ENCODE measurements at places on chromosomes 6 and 20. TPM values are rescaled to one million over a fixed set of nuclear protein-coding genes. Genes with fewer than 3 reads are reported as not detected.

Gene PTPRK
- polyA plus RNA-seq: 18.5 TPM

DNA sequence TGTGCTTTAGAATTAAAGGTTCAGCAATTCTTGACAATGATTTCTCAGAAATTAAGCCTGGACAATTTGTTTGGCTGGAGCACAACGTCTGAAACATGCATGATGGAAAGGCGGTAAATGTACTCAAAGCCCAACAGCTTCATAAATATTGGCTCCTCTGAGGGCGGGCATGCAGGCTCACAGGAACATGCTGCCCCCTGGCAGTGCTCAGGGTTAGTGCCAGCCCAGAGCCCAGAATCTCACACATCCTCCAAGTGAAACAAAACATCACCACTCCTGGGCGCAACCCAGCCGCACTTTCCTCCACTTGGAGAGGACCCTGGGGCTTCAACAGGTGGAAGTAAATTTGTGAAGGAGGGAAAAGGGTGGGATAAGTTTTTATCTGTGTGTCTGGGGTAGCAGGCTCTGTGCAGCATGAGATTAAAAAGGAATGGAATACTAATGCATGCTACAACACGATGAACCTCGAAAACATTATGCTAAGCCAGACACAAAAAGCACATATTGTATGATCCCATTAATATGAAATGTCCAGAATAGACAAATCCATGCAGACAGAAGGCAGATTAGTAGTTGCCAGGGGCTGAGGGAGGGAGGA is 54.1 kb upstream of the PTPRT start:
- DNase-seq: no peak

DNA sequence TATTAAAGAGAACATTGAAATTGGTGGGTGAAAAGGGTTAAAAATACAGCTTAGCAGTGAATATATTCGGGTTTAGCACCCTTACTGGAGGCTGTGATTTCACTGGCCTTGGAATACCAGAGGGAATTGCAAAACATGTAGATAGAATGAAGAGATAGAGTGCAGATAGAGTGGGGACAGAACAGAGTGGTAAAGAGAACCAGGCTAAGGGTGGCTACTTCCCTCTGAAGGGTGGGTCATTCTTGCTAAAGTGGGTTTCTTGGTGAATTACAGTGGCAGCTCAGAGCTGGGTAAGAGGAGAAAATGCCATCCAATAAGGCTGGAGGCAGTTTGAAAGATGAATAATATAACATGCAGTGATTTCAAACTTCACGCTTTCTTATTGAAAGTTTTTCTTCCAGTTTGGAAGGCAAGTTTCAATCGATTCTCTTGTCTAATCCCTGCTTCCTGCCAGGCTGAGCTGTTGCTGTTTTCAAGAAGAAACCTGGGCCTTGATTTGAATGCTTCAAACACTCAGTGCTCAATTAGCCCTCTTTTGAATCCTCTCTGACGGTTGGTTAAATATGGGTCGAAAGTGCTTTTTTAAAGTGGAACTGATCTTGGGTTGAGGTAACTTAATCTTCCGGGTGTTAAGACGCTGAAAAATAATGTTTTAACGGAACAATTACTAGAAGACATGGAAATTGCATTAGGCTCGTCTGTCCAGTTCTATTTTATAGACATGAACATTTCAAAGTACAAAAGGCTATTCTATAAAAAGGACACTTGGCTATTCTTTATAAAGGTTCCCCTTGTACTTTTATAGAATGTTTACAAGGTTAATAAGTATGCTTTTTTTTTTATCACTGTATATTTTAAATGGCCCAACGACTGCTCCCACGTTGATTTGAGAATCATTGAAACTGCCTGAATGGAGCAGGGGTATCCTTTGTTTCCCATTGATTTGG is 203.3 kb downstream of the BCAS1 start:
- DNase-seq: no peak

- DNase-seq: peak; percentile 98
Measured at GRCh38 chr6:30781743-30782424, 37.5 kb upstream of the IER3 start.
